ENCODE measurements at places on chromosomes 7 and 10.

GRCh38 chr10:81838950-81839349, 36.0 kb upstream of the NRG3 start:
- DNase-seq, result no peak

DNA sequence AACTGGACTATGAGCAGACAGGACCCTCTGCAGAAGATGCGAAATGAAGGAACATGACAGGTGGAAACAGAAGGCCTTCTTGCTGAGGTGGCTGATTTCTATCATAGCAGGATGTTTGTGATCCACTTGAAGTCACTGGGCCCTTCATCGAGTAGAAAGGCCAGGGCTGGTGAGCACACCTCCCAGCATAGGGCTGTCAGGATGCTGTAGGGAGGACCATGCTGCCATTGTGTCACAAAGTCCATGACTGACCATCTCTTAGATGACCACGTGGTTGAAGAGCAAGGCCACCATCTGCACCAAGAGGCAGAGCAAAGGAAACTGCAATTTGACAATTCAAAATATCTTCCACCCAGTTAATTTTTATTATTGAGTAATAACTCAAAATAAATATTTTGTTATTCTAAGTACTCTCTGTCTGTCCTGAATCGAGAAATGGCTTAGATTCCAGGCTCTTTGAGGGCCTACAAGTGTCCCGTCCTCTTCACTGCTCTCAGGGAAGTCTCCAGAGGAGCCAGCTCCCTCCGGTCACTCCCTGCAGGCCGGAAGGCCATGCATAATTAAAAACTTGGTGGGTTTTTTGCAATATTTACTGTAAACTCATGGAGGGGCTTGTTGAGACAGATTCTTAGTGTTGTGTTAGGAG, 249.3 kb upstream of the ZMIZ1 start:
- DNase-seq, result no peak

- peak; percentile 37 for DNase-seq
These were observed 35.1 kb upstream of the GRID1 start for GRCh38 chr10:86401588-86402282.

DNA sequence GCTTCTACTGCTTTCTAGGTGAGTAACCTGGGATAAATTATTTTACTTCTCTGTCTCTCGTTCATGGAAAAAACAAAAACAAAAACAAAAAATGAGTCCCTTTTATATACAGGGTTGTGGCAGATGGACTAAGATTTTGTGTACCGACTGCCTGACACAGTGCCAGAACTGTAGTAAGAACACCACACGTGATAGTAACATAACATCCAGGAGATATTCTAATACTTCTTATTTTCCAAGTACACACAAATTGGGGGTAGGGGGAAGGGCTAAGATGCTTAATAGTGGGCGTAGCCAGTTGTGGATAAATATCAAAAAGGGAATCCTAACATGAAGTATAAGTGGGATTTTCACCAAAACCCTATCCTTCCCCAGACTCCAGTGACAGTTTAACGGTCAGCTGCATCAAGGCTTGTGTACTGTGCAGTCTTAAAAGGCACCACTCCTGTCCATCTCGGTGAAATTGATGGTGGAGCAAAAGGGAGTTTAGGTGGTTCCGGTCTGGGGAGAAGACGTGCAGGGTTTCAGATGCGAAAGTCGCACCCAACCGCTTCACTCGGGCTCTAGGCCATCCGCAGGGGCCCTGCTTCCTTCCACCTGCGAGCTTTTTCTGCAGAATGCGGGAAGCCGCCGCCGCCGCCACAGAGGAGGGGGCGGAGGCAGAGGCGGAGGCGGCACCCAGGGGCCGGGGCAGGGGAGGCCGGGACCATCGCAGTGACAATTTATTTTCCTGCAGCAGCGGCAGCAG, at the start of gene STAMBPL1:
STAMBPL1 (plus strand) TSS at position 712 of the 748 bp plus-strand sequence. CDS start 21,464 bp downstream, outside the sequence.
- peak; percentile 82 for DNase-seq

DNA sequence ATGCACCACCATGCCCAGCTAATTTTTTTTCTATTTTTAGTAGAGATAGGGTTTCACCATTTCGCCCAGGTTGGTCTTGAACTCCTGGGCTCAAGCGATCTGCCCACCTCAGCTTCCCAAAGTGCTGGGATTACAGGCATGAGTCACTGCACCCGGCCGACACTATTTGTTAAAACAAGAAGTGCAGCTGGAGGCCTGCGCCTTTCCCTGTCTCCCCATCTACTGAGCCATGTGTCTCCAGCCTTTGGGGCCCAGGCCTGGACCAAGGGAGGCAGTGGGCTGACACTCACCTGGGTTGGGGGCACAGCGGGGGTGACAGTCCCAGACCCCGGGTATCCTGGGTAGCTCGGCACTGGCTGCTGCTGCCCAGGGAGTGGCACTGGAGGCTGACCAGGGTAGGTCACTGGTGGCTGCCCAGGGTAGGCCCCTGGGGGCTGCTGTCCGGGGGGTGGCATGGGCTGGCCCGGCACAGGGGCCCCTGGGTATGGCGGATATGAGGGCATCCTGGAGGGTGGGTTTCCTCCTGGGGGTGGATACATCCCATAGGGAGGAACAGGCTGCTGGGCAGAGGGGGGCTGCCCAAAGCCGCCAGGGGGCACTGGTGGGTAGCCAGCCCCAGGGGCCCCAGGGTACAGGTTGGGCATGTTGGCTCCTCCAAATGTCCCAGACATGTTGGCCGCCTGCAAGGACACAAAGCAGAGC, 36.3 kb downstream of the PLAC9 start:
- no peak for DNase-seq

DNA sequence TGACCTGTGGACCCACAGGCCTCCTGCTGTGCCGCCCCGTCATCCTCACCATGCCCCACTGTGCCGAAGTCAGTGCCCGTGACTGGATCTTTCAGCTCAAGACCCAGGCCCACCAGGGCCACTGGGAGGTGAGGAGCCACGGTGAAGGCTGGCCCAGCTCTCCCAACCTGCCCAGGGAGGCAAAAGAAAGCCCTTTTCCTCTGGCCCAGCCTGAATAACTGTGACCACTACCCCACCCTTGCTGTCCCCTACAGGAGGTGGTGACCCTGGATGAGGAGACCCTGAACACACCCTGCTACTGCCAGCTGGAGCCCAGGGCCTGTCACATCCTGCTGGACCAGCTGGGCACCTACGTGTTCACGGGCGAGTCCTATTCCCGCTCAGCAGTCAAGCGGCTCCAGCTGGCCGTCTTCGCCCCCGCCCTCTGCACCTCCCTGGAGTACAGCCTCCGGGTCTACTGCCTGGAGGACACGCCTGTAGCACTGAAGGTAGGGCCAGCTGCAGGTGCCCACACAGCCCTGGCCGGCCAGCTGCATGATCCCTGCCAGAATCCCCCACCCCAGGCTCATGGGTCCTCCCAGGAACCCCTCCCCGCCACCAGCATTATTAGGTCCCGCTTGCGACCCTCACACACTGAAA, 25.5 kb upstream of the SLC29A3 start:
- no peak for DNase-seq

GRCh38 chr10:53183733-53184132, 411.1 kb upstream of the MBL2 start:
- no peak for DNase-seq

DNA sequence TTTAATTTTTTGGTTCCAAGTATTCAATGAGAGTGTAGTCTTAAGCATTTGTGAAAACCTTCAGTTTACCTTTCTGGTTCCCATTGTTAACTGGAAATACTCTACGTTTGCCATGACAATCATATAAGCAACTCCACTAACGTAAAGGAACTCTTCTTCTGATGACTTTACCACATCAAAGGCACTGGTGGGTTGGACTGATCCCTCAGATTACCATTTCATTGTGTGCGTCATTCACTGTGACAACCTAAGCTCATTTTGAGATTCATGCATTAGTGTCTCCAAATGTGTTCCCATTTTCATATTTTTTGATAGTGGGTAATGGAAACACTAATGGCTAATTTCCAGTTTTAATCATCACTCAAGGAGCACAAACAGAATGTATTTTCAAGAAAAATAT, 119.9 kb upstream of the COL1A2 start:
- DNase-seq, result no peak

- DNase-seq, result no peak
These were observed 50.2 kb downstream of the CXCL12 start for GRCh38 chr10:44334621-44335184.
